NCI-H524 (cell line): ENCODE measurements at places on chromosomes 4 and X.

- DNase-seq = no peak
Observed at GRCh38 chr4:121728066-121728465, 31.3 kb upstream of the ANXA5 start.

GRCh38 chr4:51895816-51896408, 53.0 kb downstream of the DCUN1D4 start:
- peak; percentile 5 for DNase-seq

GRCh38 chrX:20623448-20623847, 356.7 kb upstream of the RPS6KA3 start:
- DNase-seq = no peak

DNA sequence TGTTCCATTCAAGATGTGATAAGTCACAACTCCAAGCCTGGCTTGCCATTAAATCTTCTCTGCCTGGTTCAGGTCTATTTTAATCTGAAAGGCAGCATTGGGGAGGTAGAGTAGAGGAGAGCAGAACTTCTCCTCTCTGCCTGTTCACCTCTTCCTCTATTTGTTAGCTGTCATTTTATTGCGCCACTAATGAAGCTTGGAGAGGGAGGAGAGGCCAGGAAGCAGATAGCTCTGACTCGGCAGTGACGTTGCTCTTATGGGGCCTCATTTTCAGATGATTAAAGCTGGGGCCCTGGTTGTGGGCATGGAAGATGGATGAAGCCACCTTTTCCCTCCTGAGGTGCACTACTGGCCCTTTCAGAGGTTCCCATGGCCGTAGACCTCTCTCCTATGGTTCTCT, 207.3 kb downstream of the MID1IP1 start:
- DNase-seq = no peak

- peak; percentile 50 for DNase-seq
Observed at GRCh38 chr4:101345596-101346350, 1.6 kb downstream of the PPP3CA start.

DNA sequence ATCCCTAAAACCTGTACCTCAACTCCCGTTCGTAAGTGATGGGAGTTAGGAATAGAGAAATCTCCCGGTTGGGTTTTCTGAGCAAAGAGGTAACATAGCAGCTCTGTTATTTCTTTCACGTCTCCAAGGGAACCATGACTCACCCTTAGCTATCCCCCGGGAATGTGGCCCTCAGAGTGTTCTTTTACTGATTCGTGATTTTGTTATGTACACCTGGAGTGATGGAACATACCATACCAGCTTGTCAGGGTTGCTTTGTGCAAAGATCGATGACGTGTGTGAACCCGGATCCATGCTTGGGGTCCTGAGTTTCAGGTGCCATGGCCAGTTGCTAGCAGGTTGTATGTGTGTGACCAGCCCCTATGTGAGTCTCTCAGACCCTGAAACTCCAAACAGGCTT, 52.6 kb downstream of the HPRT1 start:
- no peak for DNase-seq

GRCh38 chr4:153481478-153481877, 15.3 kb downstream of the TMEM131L start:
- DNase-seq = no peak

GRCh38 chrX:17616936-17617335, 120.4 kb upstream of the SCML1 start:
- DNase-seq = no peak

GRCh38 chr4:117965622-117966021, 68.7 kb upstream of the NDST3 start:
- no peak for DNase-seq

DNA sequence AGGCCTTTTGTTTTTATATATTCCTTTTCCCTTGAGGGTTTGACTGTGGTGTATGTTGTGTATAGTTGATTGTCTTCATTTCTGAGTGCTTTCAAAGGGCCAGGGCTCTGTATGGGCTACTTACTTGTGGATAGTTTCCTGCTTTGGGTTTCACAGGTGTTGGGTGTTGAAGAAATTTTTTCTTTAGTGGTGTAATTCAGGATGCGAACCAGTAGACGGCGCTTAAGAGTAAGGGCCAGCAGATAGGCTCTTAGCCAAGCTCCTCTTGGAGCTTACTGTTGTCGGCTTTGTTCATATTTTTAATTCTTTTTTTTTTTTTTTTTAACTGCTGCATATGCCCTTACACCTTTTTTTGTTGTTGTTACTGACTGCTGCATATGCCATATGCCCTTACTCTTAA, 276.3 kb upstream of the GALNT7 start:
- DNase-seq = no peak

GRCh38 chrX:54964766-54965497, 29.1 kb downstream of the PFKFB1 start:
- no peak for DNase-seq

GRCh38 chrX:40174854-40175510, 77.2 kb upstream of the BCOR start:
- peak; percentile 76 for DNase-seq

- no peak for DNase-seq
Observed at GRCh38 chrX:71183341-71183740, 38.7 kb downstream of the NLGN3 start.

- DNase-seq = no peak
Observed at GRCh38 chr4:108988464-108989195, 225.8 kb upstream of the ETNPPL start.

DNA sequence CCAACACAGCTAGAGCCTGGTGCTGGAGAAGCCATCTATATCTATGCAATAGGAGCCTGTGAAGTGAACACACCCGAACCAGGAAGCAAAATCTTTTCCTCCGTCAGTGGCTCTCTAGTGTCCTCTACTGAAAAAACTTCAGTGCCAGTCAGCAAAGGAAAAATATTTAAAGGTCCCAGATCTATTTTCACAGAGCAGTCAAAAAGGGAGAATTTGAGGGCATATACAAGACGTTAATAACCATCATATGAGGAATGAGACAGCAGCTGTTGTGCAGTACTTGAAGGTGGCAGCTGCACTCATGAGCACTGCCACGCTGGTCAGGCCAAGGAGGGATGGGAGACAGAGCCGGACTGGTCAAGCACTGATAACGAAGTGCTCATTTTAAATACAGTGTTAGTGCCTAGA, 14.4 kb downstream of the MCUB start:
- DNase-seq = peak; percentile 45

GRCh38 chr4:3873408-3874027, 107.3 kb downstream of the ADRA2C start:
- DNase-seq = peak; percentile 12

GRCh38 chrX:45184211-45184610, 16.5 kb downstream of the DIPK2B start:
- no peak for DNase-seq

DNA sequence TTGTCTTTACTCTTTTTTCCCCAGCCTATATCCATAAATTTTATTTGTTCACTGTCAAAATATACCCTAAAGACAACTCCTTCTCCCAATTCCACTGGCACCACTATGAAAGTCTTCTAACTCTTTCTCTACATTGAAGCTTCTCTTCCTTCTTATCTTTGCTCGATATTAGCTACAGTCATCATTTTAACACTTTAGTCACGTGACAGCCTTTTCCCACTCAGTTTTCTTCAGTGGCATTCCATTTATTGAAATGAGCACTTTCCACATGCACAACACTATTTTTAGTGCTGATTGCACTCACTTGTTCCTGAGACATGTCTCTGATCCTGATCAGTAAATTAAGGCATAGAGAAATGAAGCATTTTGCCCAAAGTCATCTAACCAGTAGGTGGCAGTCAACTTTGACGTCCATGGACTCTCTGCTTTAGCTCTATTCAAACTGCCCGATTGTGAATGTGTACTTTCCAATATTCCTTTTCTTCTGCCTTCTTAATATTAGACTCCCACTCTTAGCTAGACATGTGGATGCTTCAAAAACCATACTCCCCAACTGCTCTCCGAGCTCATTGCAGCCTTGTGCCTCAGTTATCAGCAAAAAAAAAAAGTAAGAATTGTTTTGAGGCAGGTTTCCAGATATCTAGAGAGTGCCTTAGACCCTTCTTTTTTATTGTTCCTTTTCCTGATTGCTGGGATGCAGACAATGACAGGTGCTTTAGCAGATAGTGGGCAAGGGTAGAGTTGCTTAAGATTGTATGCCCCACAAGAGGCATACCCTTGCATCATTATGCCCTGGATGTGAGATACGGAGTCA, 394.4 kb upstream of the ADGRL3 start:
- no peak for DNase-seq

- DNase-seq = no peak
Observed at GRCh38 chrX:133815496-133815895, 169.9 kb downstream of the GPC3 start.

DNA sequence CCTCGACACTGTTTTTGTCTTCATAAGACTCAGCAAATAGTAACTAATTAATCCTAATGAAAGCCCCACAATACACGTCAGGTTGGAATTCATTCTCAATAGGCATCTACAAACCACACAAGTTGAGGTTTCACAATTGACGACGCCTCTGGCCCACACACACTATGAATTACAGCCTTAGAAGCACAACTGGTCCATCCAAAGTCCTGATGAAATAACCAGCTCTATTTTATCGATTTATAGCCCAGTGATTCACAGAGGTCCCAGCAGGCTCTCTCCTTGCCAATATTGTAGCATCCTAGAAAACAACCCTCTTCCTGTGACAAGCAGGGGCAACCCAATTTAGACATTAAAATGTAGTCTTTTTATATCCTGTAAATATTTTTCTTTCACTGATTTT, 112.1 kb downstream of the NR3C2 start:
- DNase-seq = no peak
